ENCODE measurements at places on chromosomes 5 and 9.

GRCh38 chr5:133734916-133735315 is 122.6 kb upstream of the FSTL4 start:
- DNase-seq = no peak

- DNase-seq = peak; percentile 92
Measured at GRCh38 chr9:98654247-98654646, 54.5 kb downstream of the GABBR2 start.

DNA sequence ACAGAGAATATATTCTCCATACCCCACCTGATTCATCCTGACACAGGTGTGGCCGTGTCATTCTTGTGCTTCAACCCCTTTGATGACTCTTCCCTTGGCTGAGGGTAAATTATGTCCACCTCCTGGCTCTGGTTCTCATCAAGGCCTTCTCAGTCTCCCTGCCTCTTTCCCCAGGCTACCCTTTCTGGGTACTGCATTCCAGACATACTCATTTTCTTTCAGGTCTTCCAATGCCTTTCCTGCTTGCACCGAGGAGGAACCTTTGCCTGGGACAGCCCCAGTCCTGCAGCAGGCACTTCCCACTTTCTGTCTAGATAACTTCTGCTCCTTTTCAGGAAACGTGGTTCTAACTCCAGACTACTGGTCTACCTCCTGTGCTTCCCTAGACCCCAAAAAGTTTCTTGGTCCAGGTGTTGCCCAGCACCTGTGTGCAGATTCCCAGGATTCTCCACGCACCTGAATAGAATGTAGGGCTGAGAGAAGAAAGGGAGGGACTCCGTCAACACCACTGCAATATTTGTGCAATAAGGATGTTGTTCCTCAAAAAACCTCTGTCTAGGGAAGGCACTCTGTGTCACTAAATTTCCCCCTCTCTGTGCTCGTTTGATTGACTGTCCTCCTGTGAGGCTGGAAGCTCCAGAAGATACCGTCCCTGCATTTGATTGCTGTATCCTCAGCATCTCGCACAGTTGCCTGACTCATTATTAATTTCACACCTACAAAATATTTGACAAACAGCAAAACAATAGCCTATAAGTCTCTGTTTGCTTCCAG is 255.4 kb upstream of the NFIL3 start:
- no peak for DNase-seq

DNA sequence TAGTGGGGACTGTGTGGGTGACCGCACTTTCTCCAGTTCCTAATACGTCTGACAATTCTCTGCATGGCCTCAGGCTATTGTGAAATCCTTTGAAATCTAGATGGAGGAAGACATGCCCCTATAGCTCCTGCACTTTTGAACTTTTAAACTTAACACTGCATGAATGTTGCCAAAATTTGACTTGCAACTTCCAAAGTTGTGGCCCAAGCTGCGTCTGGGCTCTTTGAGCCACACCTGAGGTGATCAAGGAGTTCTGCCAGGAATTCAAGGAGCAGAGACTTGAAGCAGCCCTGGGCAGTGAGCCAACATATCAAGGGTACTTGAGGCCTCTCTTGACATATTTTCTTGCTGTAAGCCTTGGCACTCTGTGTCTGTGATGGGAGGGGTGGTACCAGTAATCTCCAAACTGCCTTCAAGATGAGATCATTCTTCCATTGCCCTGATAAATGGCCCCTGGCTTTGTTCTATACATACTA is 1336.1 kb upstream of the CDH9 start:
- no peak for DNase-seq

DNA sequence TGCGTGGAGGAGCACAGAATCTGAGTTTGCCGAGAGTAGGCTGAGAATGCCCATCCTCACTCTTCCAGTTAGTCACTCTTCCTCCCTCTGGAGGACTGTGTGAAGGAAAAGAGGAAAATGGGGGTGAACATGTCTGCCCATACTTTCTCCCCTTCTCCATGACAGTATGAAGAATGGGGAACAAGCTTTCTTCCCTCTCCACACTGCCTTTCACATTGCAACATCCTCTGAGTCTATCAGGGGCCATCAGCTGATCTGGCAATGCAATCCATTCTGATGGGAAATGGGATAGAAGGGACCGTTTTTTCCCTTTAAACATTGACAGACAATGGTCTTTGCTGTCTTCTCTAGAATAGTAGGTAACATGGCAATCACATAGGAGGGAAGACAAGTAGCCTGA is 56.8 kb downstream of the UGCG start:
- DNase-seq = no peak

- DNase-seq = no peak
Measured at GRCh38 chr5:85663708-85664031, 954.1 kb upstream of the COX7C start.

DNA sequence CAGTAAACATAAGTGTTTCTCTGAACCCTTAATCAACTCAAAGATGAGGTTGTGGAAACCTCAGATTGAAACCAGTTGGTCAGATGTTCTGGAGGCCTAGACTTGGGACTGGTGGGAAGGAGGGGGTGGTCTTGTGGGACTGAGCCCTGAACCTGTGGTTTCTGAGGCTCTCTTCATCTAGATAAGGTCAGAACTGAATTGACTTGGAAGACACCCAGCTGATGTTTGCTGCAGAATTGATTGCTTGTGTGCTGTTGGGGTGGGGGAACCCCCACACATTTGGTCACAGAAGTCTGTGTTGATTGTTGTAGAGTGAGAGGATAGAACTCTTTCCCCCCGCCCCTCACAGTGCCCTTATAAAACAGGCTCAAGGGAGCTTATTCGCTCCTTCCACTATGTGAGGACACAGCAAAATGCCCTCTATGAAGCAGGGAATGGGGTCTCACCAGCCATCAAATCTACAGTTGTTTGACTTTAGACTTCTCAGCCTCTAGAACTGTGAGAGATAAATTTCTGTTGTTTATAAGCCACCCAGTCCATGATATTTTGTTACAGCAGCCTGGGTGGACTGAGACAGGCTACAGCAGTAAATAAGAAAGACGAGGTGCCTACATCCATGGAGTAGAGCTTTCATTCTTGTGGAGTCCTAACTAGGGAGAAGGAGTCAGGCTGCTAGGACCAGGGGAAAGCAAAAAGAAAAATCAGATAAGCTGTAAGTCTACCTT is 25.7 kb upstream of the UGCG start:
- no peak for DNase-seq

GRCh38 chr9:128703616-128704355 is 1.5 kb downstream of the PKN3 start:
- no peak for DNase-seq

DNA sequence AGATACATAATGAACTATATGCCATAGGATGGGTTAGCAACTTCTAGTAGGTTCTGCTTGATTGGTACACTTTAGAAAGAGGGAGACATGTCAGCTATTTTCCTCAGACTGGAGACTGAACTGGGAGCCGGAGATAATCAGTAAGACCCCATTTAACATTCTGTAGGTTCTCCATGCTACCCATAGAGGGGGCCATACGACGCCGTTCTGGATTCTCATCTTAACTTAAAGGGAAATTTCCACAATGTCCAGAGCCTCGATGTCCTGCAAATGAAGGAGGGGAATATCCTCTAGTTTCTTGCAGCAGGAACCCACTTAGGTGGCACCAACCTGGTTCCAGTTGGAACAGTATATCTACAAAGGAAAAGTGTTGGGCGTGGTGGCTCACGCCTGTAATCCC is 22.3 kb upstream of the NPM1 start:
- DNase-seq = no peak

DNA sequence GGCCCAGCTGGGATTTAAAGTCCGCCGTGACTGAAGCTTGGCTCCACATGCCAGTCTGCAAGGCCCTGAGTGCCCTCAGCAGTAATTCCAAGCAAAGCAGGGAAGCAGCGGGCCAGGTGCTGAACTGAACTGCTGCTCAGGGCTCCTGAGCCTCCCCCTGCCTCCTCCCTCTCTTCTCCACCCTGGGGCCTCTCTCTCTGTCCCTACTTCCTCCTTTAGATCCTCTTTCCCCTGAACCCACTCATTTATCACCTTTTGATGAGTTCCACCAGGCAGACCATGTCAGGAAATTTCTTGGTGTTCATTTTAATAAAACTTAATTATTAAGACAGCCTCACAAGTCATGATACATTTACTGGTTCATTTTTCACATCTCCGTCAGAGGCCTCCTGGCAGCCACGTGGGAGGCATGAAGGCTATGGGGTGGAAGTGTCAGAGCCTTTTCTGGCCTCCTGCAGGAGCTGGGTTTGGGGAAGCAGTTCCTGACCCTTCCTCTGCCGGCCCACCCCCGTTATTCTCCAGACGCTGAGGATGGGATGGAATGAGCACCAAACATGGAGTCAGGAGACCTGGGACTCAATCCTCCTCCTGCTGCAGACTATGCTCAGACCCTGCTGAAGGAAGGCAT is 32.2 kb upstream of the KCNIP1 start:
- no peak for DNase-seq

- DNase-seq = no peak
Measured at GRCh38 chr5:115657881-115658233, 32.0 kb upstream of the TMED7 start.

- DNase-seq = no peak
Measured at GRCh38 chr9:129712634-129713401, 40.0 kb downstream of the PTGES start.

- DNase-seq = no peak
Measured at GRCh38 chr5:107466233-107466769, 204.4 kb downstream of the EFNA5 start.

- DNase-seq = no peak
Measured at GRCh38 chr9:80489329-80489728, 917.6 kb downstream of the TLE4 start.

DNA sequence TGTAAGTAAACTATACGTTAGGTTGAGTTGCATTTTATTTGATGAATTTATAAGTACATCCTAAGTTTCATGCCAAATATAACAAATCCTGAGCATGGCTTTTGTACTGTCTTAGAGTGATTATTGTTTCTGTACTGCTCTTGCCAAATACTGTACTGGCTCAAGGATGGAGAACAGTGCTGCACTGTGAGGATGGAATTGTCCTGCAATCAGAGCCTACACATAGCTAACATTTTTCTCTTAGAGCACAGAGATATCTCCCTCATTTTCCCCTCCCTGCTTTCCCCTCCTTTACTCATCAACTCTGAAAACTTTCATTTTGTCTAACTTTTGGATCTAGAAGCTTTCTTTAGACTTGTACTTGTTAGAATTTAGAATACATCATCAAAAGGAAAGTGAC is 28.3 kb downstream of the LRRC70 start:
- no peak for DNase-seq

DNA sequence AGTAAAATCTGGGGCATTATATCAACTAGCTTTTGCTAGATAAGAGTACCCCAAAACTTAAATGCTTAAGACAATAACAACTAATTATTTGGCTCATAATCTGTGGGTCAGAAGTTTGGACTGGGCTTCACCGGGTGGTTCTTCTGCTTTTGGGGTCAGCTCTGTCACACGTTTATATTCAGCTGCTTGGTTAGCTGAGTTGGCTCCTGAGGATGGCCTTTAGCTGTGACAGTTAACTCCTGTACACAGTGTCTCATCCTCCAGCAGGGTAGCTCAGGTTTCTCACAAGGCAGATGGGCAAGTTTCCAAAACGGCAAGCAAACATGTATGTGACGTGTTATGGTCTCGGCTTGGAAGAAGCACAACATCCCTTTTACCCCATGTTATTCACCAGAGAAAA is 488.2 kb downstream of the TLE4 start:
- peak; percentile 81 for DNase-seq

GRCh38 chr5:74241751-74242140 is 398.8 kb downstream of the ENC1 start:
- no peak for DNase-seq

DNA sequence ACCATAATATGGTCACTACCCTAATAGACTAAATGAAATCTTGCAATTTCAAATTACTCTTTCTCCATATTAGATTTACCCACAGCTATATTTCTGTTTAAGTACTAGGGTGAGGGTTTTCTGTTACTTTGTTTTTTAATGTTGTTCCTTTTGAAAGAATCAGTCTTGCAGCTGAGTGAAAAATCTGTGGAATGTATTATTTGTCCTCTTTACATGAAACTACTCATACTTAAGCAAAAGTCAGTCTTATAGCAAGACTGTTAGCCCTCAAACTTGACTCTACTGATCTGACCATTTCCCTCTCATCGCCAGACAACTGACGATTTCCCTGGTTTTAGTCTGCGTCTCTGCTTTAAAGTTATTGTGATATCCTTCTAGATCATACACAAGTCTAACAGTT is 84.0 kb downstream of the PIK3R1 start:
- no peak for DNase-seq

DNA sequence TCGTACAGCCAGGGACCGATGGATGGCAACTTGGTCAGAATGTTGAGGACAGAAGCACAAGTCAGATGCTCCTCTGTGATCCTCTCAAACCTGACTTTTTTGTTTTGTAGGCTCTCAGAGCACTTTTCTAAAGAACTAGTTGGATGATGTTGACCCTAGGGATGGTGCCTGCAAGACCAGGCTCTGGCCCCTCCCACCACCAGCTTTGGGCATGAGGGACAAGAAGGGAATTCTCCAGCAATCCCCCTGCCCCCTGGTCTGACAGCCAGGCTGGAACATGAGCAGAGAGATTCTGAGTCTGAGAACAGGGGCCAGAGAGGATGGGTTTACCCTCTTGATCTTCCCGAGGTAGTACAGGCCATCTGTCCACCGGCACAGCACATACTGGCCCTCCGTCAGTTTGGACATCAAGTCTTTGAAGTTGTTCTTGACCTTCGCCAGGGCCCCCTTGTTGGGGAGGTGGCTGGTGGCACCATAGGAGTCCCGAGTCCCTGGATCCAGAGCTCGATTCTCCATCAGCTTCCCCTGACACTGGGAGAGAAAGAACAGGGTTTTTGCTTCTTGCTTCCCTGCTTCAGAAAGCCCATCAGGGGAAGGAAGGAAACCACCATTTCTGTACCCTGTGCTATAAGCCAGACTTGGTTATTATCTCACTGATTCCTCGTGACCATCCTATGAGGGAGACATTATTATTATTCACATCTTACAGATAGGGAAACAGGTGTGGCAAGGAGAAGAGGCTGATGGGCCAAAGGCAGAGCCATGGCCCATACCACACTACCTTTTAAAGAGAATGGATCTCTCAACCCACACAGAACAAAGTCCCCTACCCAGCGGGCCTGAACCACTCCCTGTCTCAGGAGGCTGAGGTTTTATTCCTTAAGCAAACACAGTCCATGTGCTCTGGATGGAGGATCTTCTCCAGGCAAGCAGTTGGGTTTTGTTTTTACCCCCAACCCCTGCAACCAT is 2.5 kb downstream of the PHF19 start:
- DNase-seq = no peak
